ENCODE measurements at places on chromosomes 3 and 15.

DNA sequence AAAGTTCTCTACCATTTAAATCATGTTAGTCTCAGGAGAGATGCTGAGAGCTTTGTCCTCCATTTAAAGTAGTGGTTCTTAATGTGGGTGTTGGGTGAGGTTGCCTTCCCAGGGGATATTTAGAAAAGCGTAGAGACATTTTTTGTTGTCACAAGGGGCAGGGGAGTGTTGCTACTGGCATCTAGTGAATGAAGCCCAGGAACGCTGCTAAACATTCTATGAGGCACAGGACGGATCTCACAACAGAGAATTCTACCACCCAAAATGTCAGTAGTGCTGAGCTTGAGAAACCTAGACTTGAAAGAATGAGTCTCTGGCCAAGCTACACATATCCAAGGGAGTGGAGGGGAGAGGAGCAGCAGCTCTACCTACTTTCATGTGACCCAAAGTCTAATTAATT lies 60.7 kb upstream of the CTNNB1 start:
- DNase-seq = no peak

DNA sequence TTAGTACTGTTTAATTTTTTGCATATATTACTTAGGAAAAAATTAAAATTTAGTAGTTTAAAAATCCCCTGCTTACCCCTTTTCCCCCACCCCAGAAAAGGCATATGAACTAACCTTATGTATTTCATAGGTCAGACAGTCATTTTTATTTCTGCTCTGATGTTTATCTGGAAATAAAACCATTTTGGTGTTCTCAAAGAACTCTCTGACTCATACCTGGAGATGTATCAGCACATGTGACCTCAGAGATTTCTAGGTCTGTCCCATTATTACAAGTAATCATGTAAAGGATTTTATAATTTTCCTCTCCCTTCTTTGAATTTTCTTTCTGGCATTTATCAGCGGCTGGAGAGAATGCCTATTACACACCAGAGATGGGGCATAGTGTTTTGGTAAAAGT lies 14.1 kb upstream of the CCR8 start:
- DNase-seq = no peak

DNA sequence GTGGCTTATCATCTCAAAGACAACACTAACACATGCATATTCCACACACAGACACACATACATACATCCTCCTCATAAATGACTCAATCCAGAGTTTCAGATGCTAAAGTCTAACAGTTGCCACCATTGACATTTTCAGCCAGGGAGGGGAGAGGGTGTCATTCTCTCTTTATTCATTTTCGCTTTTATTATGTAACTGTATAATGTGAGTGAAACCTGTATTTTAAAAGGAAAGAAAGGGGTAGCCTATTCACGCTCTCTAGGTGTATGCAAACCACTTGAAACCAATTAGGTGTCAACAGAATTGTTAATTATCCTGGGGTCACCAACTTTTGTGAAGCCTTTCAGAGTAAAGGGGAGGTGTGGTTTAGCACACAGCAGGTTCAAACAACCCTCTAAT lies 1282.9 kb downstream of the ROBO2 start:
- no peak for DNase-seq

GRCh38 chr15:69756440-69756839 lies 303.8 kb downstream of the RPLP1 start:
- DNase-seq = no peak

DNA sequence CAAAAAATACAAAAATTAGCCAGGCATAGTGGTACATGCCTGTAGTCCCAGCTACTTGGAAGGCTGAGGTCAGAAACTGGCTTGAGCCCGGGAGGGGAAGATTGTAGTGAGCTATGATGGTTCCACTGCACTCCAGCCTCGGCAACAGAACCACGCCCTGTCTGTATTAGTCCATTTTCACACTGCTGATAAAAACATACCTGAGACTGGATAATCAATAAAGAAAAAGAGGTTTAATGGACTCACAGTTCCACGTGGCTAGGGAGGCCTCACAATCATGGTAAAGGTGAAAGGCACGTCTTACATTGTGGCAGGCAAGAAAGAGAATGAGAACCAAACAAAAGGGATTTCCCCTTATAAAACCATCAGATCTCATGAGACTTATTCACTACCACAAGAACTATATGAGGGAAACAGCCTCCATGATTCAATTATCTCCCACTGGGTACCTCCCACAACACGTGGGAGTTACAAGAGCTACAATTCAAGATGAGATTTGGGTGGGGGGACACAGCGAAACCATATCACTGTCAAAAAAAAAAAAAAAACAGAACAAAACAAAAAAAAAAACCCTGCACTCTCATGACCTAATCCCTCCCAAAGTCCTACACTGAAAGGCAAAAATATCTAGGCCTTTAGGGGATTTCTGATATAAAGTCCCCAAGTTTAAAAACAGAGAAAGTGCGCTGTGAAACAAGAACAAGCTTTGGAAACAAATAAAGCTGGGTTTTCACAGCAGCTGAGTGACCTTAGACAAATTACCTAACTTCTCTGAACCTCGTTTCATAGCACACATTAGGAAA lies 224.7 kb downstream of the IGSF11 start:
- DNase-seq = no peak

DNA sequence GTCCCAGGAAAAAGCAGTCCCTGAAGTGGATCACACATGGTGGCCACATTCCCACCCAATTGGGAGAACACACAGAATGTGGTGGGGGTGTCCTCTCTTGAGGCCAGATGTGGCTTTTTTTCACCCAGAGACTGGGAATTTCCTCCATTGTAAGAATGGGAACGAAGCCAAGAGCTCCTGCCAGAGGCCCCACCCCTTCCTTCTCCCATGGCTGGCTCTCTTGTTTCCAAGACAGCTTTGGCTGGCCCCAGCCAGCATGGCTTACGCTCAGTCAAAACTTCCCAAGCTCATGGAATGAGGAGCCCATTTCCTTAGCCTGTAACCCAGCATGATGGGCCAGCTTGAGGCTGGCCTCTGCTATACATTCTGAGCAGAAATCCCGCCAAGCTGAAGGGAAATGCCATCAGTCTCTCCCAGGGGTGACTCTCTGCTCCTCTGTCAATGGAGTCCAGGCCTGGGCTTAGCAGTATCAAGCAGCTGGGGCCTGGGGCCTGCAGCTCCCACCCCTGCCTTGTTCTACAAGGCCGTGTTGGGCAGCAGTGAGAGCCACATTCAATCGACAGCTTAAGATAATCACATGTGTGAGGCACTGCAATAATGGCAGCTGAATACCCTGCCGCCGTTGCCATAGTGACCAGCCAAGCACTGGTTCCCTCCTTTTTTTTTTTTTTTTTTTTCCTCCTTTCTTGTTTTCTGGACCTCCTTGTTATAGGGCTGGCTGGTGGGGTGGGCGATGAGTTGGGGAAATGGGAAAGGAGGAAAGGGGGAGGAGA lies 142.4 kb downstream of the EPHB1 start:
- DNase-seq = no peak

DNA sequence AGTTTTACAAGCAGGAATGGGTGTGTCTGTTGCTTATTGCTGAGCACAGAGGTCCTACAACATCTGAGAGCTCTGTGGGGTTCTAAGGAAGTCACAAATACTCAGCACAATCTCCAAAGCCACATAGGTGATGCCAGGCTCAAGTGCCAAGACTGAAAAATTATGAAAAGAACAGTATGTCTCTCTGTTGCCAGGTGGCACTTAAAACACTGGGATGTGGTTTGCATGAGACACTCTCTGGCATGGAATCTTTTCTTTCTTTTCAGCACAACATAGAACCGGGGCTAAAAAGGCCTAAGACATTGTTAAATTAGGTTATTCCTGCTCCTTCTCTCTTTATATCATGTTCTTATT lies 127.3 kb upstream of the PRICKLE2 start:
- no peak for DNase-seq

DNA sequence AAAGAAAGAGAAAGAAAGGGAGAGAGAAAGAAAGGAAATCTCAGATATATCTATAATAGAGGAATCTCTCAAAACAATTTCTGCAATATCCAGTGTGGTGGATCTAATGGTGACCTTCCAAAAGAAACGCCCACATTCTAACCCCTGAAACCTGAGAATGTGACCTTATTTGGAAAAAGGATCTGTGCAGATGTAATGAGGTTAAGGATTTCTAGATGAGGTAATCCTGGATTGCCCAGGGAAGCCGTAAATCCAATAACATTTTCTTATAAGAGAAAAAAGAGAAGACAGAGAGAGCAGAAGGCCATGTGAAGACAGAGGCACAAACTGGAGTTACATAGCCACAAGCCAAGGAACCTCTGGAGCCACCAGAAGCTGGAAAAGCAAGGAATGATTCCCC lies 307.6 kb downstream of the ZBTB20 start:
- DNase-seq = no peak

GRCh38 chr15:101135532-101136166 lies 116.2 kb downstream of the CHSY1 start:
- DNase-seq = no peak

DNA sequence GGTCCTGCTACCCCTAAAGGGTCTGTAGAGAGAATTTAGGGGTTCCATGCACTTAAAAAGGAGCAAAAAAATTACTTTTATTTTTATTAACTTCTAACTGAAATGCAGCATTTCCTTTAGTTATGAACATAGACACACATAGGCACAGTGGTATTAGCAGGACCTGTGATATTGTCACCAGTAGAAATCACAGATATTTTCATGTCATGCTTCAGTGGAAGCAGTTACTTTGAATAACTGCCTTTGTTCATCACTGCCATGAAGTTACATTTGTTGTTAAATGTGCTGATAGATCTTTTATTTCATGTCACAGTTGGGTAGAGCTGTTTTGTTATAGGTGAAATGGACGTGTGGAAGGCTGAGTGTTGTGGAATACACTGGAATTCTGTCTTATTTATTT lies 37.4 kb downstream of the TRAK1 start:
- no peak for DNase-seq

DNA sequence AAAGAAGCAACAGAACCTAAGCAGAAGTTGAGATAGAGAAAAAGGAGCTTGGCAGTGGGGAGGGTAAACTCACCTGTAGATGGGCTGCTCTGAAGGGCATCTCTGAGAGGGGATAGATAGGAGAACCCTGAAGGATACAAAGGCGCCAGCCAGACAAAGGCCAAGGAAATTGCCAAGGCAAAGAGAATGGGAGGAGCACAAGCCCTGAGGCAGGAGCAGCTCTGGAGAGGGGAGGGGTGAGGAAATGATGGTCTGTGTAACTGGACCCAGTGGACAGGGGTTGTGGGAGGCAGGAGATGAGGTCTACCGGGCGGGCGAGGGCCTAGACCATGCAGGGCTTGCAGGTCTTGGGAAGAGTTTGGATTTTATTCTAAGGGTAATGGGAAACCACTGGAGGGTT lies 2.3 kb upstream of the PDIA5 start:
- no peak for DNase-seq

DNA sequence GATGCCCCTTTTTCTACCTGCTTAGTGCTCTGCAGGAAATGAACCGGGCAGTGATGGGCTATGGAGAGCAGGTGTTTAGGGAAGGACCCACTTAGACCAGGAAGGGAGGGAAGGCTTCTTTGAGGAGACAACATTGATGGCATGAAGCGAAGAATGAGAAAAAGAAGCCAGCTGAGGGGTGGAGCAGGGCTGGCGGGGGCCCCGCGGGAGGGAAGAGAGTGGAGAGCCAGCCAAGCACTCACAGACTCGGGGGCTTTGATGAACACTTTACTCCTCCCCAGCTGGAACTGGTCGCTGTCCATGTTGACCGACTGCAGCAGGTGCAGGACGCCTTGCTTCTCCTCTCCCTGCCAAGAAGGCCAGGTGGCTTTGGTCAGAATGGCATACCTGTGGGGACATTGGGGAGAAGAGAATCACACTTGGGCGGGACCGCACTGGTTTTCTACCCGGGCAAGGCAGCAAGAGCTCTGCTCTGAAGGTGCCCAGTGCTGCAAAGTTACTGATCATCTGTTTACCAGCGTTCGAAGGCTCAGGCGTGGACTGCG lies 28.4 kb upstream of the LDHAL6B start:
- DNase-seq = no peak

GRCh38 chr15:86237111-86237500 lies 157.4 kb downstream of the AGBL1 start:
- no peak for DNase-seq

- DNase-seq = no peak
These were observed 19.3 kb downstream of the PDIA5 start for GRCh38 chr3:123085932-123086627.

- no peak for DNase-seq
These were observed 48.9 kb downstream of the ABCC5 start for GRCh38 chr3:183968666-183969245.

GRCh38 chr3:23035927-23036640 lies 167.0 kb upstream of the UBE2E2 start:
- no peak for DNase-seq

DNA sequence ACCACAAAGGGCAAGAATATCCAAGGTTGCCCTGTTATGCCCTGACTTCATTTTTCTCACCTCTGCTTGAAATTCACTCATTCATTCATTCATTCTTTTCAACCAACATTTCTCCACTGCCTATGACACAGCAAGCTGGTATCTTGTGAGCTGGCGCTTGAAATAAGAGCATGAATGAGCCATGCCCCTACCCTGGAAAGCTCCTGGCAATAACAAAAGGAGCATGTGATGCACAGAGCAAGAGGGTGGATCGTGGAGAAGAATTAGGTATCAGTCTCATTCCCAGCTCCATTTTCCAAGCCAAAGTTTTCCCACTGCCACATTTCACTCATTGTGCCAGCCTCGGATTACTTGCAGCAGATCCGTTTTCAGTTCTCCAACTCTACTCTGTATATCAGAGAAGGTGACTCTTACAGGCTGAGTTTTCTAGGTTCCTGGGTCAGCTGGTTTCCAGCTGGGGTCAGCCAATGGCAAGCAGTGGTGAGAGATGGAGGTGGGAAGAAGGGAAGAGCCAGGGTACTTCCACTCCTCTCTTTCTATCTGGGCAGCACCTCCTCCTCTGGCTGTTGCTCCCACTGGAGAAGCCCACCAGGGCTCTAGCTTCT lies 144.8 kb downstream of the SUCLG2 start:
- DNase-seq = no peak

- DNase-seq = no peak
These were observed 335.8 kb upstream of the GOLIM4 start for GRCh38 chr3:168431491-168431890.

DNA sequence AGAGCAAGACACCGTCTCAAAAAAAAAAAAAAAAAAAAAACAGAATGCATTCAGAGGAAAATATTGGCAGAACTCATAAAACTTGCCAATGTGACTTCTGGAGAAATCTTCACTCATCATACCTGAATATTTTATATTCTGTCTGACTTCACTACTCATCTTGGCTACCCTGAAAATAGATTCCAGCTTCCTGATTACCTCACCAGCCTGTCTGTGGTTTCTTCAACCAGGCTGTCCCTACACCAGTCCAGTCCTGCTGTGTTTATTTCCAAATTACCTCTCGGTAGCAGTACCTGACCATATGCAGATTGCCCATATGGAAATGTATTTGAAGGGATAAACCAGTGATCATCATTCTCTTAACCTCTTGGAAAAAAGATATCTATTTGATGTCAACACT lies 9.3 kb upstream of the P3H2 start:
- DNase-seq = no peak

GRCh38 chr15:96338074-96338765 lies 7.7 kb downstream of the NR2F2 start:
- no peak for DNase-seq

GRCh38 chr3:122915300-122916055 lies 112.1 kb downstream of the SEMA5B start:
- DNase-seq = no peak
